ENCODE measurements at places on chromosomes 16 and 17. TPM values are rescaled to one million over a fixed set of nuclear protein-coding genes. Genes with fewer than 3 reads are reported as not detected.

GRCh38 chr16:50045412-50045811, 20.4 kb upstream of the HEATR3 start:
- no peak for DNase-seq

DNA sequence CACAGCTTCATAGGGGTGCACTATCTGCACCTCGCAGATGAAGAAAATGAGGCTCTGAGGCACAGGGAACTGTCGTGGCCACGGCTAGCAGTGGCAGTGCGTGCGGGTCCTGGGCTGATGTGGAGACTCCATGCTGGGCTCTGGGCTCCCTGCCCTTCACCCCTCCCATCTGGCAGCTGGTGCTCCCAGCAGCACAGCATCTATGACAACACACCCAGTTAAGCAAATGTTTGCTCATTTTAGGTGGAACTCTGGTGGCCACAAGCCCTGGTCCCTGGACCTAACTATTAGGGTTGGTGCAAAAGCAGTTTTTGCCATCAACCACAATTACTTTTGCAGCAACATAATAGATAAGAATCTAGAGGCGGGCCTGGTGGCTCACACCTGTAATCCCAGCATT, 30.9 kb downstream of the IFT140 start:
- no peak for DNase-seq

GRCh38 chr17:44540246-44541084, 16.8 kb upstream of the FZD2 start:
- no peak for DNase-seq

DNA sequence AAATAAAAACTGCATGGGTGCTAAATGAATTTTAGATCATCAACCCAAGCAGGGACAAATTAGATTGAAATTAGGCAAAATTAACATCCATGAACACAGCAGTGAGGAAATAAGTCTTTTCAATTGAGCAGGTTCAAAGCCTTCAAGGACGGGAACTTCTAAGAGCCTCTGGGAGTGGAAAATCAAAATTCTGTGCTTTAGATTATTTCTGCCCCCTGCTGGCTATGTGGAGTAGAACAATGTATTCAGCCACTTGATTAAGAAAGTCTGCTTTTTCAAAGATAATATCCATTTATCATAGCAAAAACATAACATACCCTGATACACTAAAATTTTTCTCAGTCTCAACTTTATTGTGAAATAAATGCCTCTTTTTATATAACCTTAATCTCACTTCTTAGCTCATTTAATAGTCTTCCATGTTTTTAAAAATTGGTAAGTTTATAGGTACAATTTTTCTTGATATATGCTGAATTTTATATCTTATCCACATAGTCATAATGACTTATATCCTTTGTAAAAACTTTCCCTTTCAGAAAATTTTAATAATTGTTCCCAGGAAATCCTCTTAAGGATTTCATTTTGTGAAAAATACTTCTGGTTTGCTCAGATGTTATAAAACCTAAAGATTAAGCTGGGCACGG, 28.1 kb upstream of the NOL11 start:
- peak; percentile 36 for DNase-seq

- no peak for DNase-seq
Observed at GRCh38 chr16:4373356-4373908, 1.8 kb downstream of the VASN start.

DNA sequence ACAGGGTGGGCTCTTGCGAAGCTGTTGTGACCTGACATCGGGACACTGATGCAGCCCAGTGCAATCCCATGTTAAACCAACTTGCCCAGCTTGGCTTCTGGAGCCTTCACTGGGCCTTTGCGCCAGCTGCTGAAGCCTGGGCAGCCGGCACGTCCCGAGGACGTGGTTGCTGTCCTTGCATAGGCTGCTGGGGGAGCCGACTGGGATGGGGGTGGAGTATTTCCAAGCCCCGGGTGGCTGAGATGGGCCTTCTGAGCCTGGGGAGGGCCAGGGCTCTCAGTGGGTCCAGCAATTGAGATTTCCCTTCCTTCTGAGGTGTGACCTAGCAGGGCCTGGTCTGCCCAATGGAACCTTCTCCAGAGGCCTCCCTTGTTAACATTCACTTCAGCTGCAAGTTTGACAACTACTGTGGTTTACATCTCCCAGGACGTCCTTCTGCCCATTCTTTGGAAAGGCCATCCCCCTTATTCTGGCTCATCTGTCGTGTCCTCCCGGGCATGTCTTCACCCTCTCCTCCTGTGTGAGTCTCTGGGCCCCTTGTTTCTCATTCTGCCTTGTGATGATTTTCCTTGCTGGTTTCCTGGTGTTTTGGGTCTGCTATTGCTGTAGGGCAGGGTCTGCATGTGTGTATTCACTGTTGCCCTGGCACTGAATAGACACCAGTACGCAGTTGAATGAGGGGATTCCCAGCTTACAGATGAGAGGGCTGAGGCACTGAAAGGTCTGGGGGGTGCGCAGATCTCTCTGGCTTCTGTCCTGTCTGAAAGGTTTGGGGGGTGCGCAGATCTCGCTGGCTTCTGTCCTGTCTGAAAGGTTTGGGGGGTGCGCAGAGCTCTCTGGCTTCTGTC, 34.4 kb downstream of the HAPSTR1 start:
- no peak for DNase-seq

GRCh38 chr16:81266680-81267095, 28.2 kb downstream of the BCO1 start:
- no peak for DNase-seq

GRCh38 chr17:74833501-74834377, 25.9 kb downstream of the GRIN2C start:
- DNase-seq: no peak

DNA sequence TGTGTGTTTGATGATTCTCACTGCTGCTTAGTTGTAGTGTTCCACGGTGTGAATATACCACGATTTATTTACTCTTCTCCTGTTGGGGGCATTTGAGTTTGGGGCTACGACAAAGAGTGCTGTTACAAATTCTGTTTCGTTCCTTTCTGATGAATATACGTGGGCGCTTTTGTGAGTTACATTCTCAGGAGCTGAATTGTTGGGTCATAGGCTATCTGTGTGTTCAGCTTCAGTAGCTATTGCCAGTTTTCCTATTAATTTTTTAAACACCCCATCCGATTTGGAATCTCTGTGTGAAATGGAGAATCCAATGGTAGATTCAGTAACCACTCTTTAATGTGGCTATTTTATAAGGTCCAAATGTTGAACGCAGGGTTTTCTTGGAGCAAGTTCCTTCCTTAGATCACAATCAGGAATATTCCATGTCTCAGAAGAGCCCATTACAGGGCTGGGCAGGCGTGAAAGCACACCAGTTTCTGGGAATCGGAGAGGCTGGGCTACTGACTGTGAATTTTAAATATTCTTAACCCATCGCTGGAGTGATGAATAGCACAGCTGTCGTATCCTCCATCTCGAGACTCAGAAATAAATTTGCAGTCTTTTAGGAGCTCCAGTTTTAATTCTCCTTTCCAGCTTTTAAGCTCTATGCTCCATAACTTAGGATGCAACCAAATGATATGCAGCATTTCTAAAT, 115.9 kb downstream of the PITPNC1 start:
- DNase-seq: no peak

GRCh38 chr17:33983824-33984574, 271.1 kb upstream of the CCL2 start:
- no peak for DNase-seq

DNA sequence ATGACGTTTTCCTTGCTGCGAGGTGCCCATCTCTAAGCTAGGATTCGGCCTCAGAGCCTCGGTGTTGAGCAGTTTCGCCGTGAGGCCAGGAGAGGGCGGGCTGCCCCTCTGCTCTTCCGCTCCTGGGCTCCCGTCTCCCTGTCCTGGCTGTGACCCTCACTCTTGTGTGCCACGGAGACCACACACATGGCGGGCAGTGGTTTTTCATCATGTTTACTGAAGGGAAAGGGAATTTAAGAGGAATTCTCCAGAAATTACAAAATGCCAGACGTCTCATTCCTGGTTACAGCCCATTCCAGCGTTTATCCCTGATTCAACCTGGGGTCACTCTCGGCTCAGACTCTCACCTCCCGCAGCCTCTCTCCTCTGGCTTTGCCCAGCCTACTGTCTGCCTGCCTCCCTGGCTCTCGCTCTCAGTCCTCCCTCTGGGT, 96.8 kb upstream of the ELAC2 start:
- peak; percentile 10 for DNase-seq

GRCh38 chr16:23651943-23652468, 10.7 kb downstream of the DCTN5 start:
- no peak for DNase-seq

GRCh38 chr17:57832314-57833178, 17.3 kb downstream of the MRPS23 start:
- no peak for DNase-seq

GRCh38 chr16:57143149-57143921, 42.5 kb downstream of the PSME3IP1 start:
- DNase-seq: no peak

GRCh38 chr16:28136751-28137434, 73.4 kb upstream of the GSG1L start:
- no peak for DNase-seq

DNA sequence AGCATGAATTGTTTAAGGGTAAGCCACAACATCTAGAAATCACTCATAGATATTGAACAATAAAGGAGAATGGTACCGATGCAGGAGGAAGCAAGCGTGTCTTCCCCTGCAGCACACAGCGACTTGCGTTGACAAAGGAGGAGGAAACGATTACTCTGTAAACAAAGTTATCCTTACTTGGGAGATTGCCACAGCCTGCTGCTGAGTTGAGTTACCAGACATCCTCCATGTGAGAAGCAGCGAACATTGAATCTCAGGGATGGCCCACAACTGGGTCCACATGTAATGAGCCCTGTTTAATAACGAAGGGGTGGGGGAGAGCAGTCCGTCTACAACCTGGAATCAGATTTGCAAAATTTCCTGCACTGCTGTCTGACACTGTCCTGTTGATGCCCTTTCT, 27.7 kb downstream of the CLUH start:
- DNase-seq: no peak

GRCh38 chr17:17391668-17392370, 85.0 kb upstream of the MED9 start:
- no peak for DNase-seq

- no peak for DNase-seq
Observed at GRCh38 chr17:78979780-78980623, at the start of gene LGALS3BP. LGALS3BP (minus strand) TSS chr17:78979923; CDS start chr17:78977191, 2,732 bp downstream.

DNA sequence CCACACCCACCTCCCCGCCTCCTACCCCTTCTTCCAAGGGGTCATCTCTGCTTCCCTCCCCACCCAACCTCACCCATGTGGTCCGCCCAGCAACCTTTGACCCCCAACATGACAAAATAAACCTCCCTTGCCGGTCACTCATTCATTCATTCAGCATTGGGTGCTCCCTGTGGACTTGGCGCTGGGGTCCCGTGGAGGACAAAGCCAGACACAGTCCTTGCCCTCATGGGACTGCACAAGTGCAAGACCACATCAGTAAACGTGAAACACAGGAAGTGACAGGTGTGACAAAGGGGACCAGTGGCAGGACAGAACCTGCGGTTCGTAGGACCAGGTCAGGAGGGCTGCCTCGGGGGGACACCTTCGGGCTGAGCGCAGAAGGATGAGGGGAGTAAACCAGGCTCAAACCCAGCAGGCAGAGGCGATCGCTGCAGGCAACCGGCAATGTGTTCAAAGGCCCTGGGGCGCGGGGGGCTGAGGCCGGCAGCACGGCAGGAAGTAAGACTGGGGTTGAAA, 185.4 kb downstream of the SEC14L1 start:
- DNase-seq: no peak

GRCh38 chr17:15660077-15660476, 24.0 kb downstream of the TRIM16 start:
- no peak for DNase-seq

- no peak for DNase-seq
Observed at GRCh38 chr16:50685462-50686063, 4.5 kb upstream of the SNX20 start.

- no peak for DNase-seq
Observed at GRCh38 chr16:49601576-49601975, 228.0 kb downstream of the C16orf78 start.

- no peak for DNase-seq
Observed at GRCh38 chr16:85446951-85447692, 166.0 kb upstream of the GSE1 start.

DNA sequence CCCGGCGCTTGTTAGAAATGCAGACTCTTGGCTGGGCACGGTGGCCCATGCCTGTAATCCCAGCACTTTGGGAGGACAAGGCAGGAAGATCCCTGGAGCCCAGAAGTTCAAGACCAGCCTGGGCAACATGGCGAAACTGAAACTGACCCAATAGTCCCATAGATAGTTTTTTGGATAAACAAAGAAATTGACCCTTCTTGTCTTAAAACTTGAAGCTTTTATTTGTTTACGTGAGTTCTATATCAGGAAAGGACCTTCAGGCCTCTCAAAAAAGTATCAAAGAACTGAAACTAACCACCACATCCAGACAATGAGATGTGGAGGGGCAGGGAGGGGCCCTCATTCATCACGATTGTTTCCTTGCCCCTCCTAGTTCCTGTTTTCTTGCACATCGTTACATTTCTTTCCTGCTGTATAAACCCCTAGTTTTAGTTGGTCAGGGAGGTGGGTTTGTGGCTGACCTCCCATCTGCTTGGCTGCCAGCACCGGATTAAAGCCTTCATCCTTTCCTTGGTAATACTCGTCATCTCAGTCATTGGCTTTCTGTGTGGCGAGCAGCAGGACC, 29.9 kb upstream of the PRM1 start:
- no peak for DNase-seq

GRCh38 chr16:9232102-9232770, 140.8 kb downstream of the HAPSTR1 start:
- no peak for DNase-seq

GRCh38 chr17:56936697-56937322, 23.0 kb upstream of the TRIM25 start:
- no peak for DNase-seq

DNA sequence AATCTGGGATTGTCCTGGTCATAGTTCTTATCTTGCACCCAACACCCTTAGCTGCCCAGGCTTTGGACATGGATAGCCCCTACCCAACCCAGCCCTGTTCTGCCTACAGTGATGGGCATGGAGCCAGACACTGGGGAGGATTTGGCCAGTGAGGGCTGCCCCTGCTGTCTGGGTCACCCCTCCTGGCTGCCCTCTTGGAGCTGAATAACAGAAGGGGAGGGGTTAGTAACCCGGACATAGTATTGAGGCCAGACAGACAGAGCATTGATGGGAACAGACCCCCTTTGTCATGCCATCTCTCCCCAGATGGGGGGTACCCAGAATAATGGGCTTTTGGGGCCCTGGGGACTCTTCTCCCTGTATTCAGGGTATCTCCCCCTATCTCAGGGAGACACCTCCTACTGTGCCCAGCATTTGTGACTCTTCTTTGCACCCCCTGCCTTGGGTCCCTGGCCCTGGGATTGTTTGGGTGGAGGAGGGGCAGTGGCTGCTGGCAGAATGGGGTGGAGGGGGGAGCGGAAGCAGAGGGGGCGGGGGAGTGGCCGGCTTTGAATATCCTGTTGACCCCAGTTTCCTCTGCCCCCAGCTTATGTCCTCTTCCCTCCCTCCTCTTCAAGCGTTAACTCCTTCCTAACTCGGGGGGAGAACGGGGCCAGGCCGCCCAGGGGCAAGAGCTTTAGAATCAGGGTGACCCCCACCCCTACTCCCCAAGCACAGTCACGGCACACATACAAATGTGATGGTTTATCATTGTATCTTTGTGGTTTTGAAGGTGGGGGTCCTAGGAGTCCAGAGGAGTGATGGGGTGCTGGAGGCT, 17.0 kb downstream of the GJD3 start:
- DNase-seq: no peak

Gene NPIPB2
- 1.8 TPM for polyA plus RNA-seq

Gene HAP1
- 1.1 TPM for polyA plus RNA-seq

Gene TP53TG3
- polyA plus RNA-seq: not detected

Gene DLX3
- polyA plus RNA-seq: 1.4 TPM

Gene CHST5
- 0.62 TPM for polyA plus RNA-seq

Gene NCOR1
- polyA plus RNA-seq: 112 TPM

Gene KPNA2
- 131 TPM for polyA plus RNA-seq

Gene AIPL1
- polyA plus RNA-seq: 0.19 TPM

Gene NPB
- polyA plus RNA-seq: 1.4 TPM

Gene SHCBP1
- polyA plus RNA-seq: 9.3 TPM

Gene SLC35G6
- 0.10 TPM for polyA plus RNA-seq
